ENCODE measurements at places on chromosomes 6 and 20.

GRCh38 chr20:36373089-36373488 is 67.0 kb downstream of the DLGAP4 start:
- DNase-seq, result no peak

GRCh38 chr6:46581459-46582177 is 71.0 kb downstream of the CYP39A1 start:
- DNase-seq, result peak; percentile 52

DNA sequence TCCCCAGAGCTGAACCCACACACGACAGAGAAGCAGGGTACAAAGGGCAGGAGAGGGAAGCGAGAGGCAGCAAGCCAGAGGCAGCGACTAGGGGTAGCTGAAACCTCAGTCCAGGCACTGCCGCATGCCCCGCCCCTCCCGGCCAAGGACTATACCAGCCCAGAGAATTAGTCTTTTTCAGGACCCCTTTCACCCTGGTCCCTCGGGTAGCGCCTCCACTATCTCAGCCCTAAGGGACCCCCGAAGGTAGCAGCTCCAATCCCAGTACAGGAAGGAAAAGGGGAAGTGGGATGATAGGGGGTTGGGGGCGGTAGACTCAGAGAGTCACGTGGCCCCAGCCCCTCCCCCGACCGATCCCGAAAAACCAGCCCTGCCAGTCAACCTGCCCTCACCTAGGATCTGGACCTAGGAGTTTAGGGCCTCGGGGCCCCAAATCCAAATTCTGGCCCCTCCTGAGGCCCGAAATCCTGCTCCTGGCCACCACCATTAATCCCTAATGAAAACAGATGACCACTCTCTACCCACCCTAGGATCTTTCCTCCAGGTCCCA is 1.3 kb downstream of the RGL2 start:
- DNase-seq, result peak; percentile 85

GRCh38 chr6:1163501-1163900 is 148.4 kb upstream of the FOXQ1 start:
- no peak for DNase-seq

- no peak for DNase-seq
These were observed 20.6 kb downstream of the RBCK1 start for GRCh38 chr20:428658-429200.

DNA sequence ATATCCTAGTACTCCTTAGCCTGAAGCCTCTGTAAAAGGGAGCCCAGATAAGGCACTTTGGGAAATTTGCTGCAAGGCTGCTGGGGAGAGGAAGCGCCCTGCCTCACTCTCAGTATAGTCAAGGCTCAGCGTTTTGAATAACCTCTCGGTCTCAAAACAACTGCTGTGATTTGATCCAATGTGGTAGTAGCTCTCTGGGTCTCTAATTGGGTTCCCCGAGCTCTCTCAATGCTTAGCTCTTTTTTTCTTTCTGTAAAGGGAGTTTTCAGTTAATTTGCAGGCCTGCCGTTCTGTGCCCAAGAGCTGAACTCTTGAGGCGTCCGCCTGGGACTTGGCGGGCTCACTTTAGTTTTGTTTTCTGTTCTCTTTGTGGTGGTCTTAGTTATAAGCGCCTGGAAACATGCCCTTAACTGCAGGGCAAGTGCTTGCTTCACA is 41.2 kb downstream of the ZHX3 start:
- no peak for DNase-seq

- DNase-seq, result peak; percentile 10
These were observed 162.4 kb downstream of the ID4 start for GRCh38 chr6:19999319-20000191.

DNA sequence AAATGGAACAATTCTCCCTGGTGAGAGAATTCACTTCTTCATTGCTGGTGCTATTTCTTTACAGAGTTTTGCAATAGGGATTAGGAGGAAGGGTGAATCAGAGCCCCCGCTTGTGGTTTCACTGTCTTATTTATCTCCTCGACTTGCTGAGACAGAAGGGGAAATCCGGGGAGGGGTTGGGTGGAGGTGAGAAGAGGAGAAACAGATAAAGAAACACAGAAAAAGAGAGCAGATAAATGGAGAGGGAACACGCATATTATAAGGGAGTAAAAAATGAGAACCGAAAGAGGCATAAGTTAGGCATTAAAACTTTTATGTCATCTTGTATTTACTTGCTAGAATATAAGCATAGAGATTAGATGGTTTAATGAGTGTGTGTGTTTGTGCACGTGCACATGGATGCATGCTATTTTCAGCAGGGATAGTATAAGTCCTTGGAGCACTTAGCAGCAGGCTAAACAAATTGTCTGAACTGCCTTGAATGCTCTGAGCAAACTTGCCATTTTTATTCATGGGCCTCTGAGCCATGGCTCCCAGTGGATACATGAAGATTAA is 105.0 kb downstream of the OLIG3 start:
- DNase-seq, result no peak

DNA sequence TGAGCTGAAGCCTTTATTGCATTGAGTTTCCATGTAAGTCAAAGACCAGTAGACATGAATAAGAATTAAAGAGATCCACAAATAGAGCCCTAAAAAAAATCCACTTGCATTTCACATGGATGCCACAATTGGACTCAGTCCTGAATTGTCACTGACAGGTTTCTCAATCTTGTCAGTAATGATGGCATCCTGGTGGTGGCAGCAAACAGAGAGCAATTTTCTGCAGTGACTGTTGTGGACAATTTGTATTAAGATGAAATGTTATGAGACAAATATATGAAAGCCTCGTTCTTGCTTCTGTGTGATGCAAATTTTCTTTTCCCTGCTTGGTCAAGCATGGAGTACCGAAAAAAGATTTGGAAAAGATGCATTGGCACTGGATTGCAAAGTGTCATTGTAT is 278.9 kb downstream of the SAMD5 start:
- peak; percentile 20 for DNase-seq

DNA sequence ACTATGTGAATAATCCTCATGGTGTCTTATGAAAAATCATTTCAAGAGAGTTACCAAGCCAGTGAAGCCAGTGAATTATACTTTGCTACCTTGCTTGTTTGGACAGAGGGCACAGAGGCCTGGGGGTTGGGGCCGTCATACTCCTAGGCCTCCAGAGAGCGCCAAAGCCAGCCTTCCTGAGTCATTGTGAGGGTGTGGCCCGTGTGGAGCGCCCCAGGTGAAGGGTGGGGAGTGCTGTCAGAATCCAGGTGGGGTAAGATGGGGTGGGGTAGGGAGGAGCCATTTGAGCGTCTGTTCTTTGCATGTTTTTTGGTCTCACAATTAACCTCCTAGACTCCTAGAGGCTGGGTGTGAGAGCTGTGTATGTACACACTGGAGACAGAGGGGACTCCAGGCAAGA is 71.1 kb downstream of the PERP start:
- DNase-seq, result peak; percentile 65

- no peak for DNase-seq
These were observed 113.4 kb downstream of the B3GAT2 start for GRCh38 chr6:70843328-70843918.

- no peak for DNase-seq
These were observed 57.7 kb downstream of the RSPO3 start for GRCh38 chr6:127176146-127176545.

GRCh38 chr6:8642131-8642530 is 206.8 kb upstream of the SLC35B3 start:
- no peak for DNase-seq

Data from HT-29 (cell line).